ENCODE measurements at places on chromosomes 1 and 21.

- no peak for DNase-seq
These were observed 765 bp downstream of the VAMP3 start for GRCh38 chr1:7771823-7772299.

DNA sequence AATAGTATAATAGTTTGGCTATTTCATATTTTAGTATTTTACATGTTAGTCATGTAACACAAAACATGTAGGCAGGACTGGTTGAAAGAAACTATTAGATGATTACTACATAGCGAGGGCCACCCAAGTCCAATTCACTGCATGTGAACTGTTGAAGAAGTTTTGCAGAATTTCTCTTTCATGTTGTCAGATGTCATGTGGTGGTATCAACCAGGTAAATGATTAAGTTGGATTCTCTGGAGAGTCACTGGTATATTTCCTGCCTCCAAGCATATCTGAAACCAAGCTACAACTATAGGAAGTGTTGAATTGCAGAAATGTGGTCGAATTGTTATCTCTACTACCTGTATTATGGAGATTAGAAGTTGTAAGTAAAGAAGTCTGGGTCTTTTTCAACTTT, 137.8 kb upstream of the DPYD start:
- no peak for DNase-seq

DNA sequence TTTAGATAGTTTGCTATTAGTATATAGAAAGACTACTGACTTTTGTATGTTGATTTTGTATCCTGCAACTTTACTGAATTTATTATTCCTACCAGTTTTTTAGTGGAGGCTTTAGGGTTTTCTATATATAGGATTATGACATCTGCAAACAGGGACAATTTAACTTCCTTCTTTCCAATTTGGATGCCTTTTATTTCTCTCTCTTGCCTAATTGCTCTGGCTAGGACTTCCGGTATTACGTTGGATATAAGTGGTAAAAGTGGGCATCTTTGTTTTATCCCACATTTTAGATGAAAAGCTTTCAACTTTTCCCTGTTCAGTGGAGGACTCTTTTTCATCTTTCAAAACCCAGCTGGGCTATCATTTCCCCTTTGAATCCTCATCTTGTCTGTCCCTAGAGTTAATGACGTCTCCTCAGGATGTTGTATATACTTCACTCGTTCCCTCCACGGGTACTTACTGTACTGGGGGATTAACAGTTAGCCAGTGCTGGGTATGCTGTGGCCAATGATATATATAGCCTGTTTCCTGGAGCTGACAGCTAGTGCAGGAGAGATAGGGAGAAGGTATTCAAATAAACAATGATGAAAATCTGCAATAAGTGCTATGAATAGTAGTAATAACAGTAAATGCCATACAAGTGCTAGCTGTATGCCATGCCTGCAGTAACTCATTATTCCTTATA, 9.8 kb downstream of the ACOT11 start:
- DNase-seq: no peak

- no peak for DNase-seq
These were observed 23.0 kb downstream of the GART start for GRCh38 chr21:33518899-33519298.

DNA sequence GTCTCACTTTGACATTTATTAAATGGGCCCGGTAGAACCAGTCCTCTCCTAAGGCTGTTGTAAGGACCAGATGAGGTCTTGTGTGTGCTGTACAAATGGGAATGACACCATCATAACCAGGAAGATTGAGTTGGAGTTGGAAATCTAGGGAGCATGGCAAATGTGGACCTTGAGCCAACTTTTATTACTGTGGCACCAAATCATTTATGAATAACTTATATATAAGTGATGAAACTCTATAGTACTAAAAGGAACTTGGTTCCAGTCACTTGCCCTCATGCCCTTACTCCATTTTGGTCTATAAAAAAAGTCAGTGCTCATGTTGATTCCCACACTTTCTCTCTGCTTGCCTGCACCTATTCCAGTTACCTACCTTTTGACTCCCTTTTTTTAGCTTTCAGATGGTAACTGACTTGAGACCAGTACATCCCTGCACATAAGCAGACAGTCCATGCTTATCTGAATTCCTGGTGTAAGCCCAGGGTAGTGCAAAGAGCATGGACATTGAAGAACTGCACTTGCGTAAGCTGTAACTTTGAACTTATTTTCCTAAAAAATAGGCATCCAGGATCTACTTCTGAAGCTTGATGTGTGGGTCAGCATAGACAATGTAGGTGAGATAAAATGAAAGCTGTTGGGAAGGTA, 210.6 kb downstream of the PBX1 start:
- DNase-seq: no peak

- DNase-seq: no peak
These were observed 51.6 kb downstream of the BACH1 start for GRCh38 chr21:29350246-29350779.

GRCh38 chr1:204714861-204715511, 29.4 kb upstream of the LRRN2 start:
- no peak for DNase-seq

DNA sequence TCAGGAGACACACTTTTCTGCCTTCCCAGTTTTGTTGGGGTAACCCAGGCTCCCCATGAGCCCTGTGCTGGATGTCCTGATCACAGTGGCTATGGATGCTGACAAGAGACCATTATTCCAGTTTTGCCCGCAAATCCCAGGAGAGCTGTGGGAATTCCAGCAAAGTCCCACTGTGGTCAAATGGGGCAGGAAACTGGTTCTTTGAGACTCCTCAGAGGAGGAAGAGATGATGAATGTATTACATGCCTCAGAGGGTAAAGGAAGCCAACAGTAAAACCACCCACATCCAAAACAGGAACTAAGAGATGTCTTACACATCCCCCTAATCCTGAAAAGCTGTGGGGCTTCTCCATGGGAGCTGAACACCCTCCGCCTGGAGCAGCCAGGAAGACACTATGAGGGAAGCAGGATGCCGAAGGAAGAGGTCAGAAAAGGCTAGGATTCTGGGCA, 12.8 kb upstream of the MPZL1 start:
- DNase-seq: no peak

- no peak for DNase-seq
These were observed 58.4 kb upstream of the CACNA1E start for GRCh38 chr1:181424786-181425403.

- no peak for DNase-seq
These were observed 333.0 kb upstream of the KAZN start for GRCh38 chr1:14265495-14265894.

DNA sequence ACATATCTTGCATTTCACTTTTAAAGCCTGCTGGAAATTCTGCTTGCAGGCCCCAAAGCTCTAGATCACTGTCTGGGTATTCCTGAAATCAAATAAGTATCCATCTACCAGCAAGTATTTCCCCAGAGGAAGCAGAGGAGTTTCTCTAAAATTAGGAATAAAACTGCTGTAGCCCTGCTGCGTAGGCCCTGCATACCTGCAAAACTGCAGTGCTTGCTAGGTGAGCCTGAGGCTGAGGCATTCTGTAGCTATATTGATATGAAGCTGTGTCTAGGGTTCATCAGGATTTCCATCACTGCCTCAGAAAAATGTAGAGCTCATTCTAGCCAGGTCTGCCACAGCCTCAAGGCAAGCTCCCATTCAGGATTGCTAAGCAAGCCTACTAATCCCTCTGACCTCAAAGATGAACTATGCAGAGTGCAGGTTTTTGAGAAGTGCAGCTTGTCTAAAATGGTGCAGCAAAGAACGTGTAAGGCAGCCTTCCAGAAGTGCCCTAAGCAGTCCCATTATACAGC, 28.7 kb downstream of the NPHS2 start:
- no peak for DNase-seq

DNA sequence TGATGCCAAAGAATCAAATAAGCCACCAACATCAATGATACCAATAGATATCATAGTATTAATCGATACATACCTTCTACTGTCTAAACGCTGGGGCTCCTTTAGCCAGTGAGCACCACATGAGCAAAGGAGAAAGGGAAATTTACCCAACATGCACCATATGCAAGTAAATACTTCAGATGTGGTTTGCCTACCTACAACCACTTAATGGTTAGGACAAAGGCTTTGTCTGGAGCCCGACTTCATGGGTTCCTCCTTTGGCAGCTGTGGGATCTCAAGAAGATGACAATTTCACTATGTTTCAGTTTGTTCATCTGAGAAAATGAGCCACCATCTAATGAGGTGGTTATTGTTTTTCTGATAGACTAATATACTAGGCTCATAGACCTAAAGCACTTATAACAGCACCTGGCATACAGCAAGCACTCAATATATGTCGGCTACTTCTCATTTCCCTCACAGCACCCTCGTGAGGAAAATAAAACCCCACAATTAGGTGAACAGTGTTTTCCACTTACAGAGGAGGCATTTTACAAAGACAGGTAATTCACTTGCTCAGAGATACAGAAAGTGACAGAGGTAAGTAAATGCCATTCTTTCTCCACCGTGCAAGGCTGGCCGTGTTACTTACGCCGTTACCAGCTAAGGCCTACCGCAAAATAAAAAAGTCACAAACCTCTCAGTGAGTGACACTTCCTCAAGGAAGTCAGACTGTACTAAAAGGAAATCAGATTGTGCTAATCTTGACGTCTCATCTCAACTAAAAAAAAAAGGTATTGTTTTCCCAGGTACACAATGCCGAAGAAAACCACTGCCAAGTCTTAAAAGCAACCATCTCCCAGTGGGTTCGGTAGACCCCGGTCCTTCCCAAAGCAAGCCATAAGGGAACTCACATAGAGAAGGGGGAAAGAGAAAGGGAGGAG, 1.6 kb downstream of the TTC13 start:
- no peak for DNase-seq

DNA sequence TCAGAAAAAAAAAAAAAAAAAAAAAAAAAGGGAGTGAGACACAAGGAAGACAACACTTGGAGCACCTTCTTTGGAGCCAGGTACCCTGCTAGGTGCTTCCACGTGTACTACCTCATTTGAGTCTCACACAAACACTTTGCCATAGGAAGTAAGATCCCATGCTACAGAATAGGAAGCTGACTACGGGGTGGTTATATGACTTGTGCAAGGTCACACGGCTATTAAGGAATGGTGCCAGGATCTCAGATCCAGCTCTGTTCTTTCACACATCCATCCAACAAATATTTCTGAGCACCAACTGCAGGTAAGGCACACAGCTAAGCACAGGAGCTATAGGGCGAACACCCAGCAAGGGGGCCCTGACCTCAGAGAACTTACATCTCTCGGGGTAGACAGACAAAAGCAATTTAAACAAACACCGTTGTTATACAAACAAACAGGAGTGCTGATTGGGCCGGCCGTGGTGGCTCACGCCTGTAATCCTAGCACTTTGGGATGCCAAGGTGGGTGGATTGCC, 22.4 kb downstream of the PTAFR start:
- DNase-seq: no peak

DNA sequence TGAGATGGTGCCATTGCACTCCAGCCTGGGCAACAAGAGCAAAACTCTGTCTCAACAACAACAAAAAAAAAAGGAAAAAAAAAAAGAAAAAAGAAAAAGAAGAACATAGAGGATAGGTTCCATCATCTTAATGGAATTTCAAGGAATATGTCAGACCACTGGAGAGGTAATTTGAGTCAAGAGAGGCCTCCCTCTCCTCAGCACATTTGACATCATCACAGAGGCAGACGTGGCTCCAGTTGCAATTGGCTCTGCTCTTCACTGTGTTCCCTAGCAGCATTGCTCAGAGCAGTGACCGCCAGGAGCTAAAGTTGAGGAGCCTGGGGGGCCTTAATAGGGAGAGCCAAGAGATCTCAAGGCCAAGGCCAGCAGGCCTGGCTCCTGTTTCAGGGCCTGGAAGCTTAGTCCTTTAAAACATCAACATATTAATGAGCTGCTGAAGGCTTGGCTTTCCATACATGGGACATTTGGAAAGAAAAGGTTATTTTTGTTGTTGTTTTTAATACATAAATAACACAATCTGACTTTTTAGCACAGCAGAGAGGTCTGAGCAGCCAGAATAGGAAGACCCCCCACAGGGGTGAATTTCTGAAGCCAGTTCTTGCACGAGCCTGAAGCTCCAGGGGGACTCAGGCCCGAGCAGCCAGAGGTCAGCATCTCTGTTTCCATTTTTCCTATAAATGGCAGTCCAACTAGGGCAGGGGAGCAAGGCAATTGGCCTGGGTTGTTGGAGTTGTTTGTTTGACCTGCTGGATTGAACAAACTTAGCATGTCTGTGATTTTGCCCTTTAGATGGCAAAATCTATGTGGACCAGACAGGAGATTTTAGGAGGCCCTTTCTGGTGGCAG, 118.3 kb upstream of the FGGY start:
- DNase-seq: no peak

DNA sequence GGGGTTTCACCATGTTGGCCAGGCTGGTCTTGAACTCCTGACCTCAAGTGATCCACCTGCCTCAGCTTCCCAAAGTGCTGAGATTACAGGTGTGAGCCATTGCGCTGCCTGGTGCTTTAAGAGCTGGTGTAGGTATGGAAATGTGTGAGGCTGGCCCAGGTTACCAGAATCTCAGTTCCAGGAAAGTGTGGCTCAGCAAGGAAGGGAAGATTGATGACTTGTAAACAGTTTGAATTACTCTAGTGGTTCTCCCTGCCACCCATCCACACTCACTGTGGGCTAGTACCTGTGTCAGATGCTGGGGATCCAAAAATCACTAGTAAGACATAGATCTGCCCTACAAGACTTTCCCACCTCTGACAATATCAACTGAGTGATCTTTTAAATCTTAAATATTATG, 34.5 kb upstream of the SLC35D1 start:
- DNase-seq: no peak

GRCh38 chr21:44434936-44435635, 20.2 kb upstream of the LRRC3 start:
- DNase-seq: no peak

GRCh38 chr1:205214756-205215155, 3.3 kb upstream of the DSTYK start:
- DNase-seq: no peak

- peak; percentile 87 for DNase-seq
These were observed 1.2 kb downstream of the GBP5 start for GRCh38 chr1:89271341-89272015.

GRCh38 chr1:118317842-118318614, 133.0 kb upstream of the SPAG17 start:
- no peak for DNase-seq

DNA sequence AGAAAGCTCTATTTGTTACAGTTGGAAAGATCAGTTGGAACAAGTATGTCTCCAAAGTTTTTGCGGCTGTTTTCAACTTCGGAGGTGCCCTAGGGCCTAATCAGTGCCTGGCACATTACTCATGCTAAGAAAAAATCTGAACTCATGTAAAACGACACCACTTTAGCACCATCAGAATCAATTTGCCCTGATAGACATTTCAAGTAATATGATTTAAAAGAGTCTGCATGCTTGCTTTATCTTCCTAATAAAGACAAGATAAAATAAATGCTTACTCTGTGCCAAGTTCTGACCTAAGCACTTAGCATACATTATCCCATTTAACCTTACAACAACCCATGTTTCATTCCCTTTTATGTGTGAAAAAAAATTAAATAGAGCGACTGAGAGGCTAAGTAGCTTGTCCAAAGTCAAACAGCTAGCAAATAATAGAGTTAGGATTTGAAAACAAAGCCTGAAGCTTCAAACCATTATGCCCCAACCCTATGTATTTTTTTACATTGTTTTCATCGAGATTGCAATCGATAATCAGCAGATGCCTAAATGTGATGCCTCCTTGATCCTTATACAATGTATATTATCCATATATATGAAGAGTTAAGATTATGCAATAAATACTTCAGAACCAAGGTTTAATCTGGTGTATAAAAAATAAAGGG, 91.3 kb downstream of the DENND1B start:
- DNase-seq: peak; percentile 44

- DNase-seq: no peak
These were observed 26.8 kb downstream of the PPP2R5A start for GRCh38 chr1:212311836-212312497.
